ENCODE measurements at places on chromosomes 1 and 21. TPM values are rescaled to one million over a fixed set of nuclear protein-coding genes. Genes with fewer than 3 reads are reported as not detected.

DNA sequence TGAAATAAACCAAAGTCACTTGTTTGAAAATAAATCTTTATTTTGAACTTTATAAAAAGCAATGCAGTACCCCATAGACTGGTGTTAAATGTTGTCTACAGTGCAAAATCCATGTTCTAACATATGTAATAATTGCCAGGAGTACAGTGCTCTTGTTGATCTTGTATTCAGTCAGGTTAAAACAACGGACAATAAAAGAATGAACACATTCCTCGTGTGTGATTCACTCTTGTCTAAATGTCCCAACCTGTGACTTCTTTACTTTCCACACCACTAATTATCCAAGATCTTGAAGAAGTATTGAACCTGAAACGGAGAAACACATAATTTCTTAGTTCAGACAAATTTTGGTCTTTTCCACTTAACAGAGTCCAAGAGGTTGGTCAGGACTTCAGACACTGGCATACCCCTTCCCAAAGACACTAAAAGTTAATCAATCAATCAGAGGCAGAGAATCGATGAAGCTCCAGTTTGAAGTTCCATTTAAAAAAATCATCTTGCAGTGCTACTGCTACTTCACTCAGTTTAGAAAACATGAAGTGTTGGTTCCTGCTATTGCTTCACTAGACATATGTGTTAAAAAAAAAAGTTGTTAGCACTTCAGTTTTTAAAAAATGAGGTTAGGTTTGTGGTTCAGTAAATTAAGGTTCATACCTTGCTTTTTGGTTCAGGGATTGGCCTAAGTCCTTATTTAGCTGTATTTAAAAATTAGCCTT lies 26.2 kb downstream of the ATP1B1 start:
- H3K27ac ChIP-seq, result no peak overlapping the region
- DNase-seq, result no peak
- H3K27me3 ChIP-seq, result no peaks in the 10 kb centered on the region
- H3K4me3 ChIP-seq, result no peak overlapping the region
- no peaks in the 10 kb centered on the region for H3K4me1 ChIP-seq

DNA sequence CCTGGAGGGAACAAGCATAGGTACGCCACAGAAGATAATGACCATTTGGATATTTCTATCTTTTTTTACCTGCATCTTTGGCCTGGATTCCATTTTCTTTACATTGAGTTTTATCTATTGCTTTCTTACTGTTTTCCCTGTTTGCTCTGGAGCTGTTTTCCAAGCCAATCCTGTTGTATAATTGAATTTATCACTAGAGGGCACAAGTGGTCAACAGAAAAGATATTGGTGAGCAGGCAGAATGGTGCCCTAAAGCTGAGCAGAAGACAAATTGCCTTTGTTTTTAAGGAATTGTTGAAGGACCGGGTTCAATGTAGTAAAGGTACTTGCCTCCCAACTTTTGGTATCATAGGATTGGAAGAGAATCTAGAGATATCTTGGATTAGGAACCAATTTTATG lies 152.8 kb downstream of the PPP1R12B start:
- H3K36me3 ChIP-seq, result peaks cover 6% of the 10 kb centered on the region
- no peaks in the 10 kb centered on the region for H3K27me3 ChIP-seq
- DNase-seq, result peak; percentile 4
- H3K27ac ChIP-seq, result no peak overlapping the region

DNA sequence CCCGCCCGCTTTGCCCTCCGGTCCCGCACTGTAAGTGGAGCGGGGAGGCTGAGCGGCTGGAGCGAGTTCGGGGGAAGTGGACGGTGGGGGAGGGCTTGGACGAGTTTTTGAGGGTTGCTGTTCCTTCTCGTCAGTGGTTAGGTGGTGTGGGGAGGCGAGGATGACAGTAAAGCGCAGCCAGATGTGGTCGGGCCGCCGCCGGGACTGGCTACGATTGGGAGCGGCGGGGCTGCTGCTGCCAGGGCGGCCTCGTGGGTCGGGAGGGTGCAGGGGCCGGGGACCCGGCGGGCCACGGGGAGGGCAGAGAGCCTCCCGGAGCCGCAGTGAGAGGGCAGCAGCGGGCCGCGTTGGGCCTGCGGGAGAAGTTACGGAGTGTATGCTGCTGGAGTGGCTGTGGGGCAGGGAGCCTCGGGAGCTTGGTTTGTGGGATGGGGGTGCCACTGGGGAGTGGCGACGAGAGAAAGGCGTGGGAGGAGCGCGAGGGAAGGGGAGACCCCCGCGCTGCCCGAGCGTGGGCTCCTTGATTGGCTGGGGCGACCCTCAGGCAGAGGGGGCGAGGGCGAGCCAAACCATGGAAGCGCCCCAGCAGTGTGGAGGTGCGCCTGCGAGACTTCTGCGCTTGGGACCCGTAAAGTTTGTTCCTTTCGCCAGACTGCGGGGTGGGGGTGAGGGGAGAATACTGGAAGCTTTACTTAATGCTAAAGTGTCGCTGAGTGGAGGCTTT lies 2.1 kb downstream of the ADGRL2 start:
- peak overlapping the region; percentile 72 for H3K27ac ChIP-seq
- peaks cover 20% of the 10 kb centered on the region for H3K27me3 ChIP-seq
- H3K4me3 ChIP-seq, result peak overlapping the region; percentile 84
- no peaks in the 10 kb centered on the region for H3K36me3 ChIP-seq
- peaks cover 17% of the 10 kb centered on the region for H3K4me1 ChIP-seq
- DNase-seq, result no peak

DNA sequence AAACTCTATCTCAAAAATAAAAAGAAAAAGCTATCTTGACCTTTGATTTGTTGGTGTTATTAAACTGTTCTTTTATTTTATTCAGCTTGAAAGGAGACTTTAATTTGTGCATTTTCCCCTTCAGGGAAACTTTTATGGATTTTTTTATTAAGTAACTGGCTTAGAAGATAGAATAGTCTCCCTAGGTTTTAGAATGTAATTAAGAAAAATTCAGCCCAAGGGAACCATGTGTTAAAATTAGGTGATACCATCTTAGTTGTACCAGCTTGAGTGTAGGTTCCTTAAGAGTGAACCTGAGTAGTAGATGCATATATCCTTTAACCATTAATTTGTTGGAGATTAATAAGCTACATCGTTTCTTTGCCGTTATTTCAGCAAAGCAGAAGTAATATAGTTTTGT lies 11.4 kb downstream of the MAST2 start:
- H3K4me1 ChIP-seq, result no peaks in the 10 kb centered on the region
- H3K36me3 ChIP-seq, result peaks cover 11% of the 10 kb centered on the region
- H3K4me3 ChIP-seq, result no peak overlapping the region
- H3K27me3 ChIP-seq, result no peaks in the 10 kb centered on the region

DNA sequence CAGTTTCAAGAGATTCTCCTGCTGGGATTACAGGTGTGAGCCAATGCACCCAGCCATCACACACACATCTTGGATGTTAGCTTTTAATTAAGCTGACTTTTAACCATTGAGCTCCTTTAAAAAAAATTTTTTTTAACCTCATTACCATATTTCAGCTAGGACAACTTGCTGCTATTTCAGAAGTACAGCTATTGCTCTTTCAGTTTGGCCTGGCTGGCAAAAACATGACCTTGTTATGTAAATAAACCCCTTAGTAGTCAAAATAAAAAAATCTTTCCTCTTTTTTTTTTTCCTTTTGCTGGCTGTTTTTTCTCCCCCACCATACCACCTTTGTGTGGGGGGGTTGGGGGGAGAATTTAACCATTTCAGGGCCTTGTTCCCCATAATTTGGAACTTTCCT lies 49.9 kb downstream of the ZMYM1 start:
- no peak overlapping the region for H3K4me3 ChIP-seq
- H3K4me1 ChIP-seq, result no peaks in the 10 kb centered on the region
- H3K27ac ChIP-seq, result no peak overlapping the region
- H3K27me3 ChIP-seq, result no peaks in the 10 kb centered on the region
- no peaks in the 10 kb centered on the region for H3K36me3 ChIP-seq

- no peak for DNase-seq
- no peaks in the 10 kb centered on the region for H3K4me1 ChIP-seq
- H3K27me3 ChIP-seq, result no peaks in the 10 kb centered on the region
- H3K27ac ChIP-seq, result no peak overlapping the region
- H3K4me3 ChIP-seq, result no peak overlapping the region
Measured at GRCh38 chr21:35814858-35815619, 245.3 kb downstream of the SETD4 start.

GRCh38 chr1:165576536-165576935 lies 32.7 kb downstream of the LRRC52 start:
- H3K27me3 ChIP-seq, result no peaks in the 10 kb centered on the region
- no peak overlapping the region for H3K4me3 ChIP-seq
- no peak overlapping the region for H3K27ac ChIP-seq
- H3K4me1 ChIP-seq, result no peaks in the 10 kb centered on the region
- no peaks in the 10 kb centered on the region for H3K36me3 ChIP-seq
- no peak for DNase-seq

- H3K27ac ChIP-seq, result peak overlapping the region; percentile 11
- no peaks in the 10 kb centered on the region for H3K27me3 ChIP-seq
- no peak for DNase-seq
- no peaks in the 10 kb centered on the region for H3K36me3 ChIP-seq
Measured at GRCh38 chr1:232378266-232379062, 251.5 kb downstream of the SIPA1L2 start.

GRCh38 chr1:185156288-185156853 lies 382 bp downstream of the TRMT1L start:
- H3K4me1 ChIP-seq, result no peaks in the 10 kb centered on the region
- no peaks in the 10 kb centered on the region for H3K27me3 ChIP-seq
- H3K36me3 ChIP-seq, result no peaks in the 10 kb centered on the region
- peak; percentile 64 for DNase-seq
- H3K27ac ChIP-seq, result peak overlapping the region; percentile 100

GRCh38 chr1:203408486-203409481 lies 57.9 kb upstream of the FMOD start:
- peaks cover 6% of the 10 kb centered on the region for H3K4me1 ChIP-seq
- no peaks in the 10 kb centered on the region for H3K36me3 ChIP-seq

DNA sequence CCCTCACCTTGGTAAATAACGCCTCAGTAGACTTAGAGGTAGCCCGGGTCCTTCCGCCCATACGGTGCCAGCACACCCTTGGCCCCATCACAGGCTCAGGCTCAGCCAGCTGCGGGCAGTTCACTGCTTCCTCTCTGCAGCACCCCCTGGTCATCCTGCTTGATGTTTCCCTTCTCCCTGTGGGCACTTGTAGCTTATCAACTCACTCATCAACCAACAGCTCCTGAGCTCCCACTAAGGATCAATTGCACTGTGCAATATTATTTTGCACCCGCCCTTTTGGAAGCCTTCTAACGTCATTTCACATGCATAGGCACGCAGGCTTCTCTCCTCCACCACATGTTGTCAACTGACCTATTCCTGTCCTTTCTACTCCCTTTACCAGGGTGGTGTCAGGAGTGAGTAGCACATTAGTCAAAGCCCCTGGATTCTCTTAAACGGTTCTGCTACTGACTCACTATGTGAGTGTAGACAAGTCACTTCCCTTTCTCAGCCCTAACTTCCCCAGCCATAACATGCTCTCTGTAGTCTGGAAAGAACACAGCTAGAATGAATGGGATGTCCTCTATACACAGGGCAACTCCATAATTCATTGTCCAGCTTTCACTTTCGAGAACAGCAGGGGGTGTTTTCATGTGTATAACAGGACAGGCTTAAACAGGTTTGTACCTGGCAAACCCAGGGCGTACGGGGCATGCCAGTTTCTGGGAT lies 47.1 kb upstream of the IRF2BP2 start:
- no peak overlapping the region for H3K4me3 ChIP-seq
- DNase-seq, result no peak
- peaks cover 5% of the 10 kb centered on the region for H3K4me1 ChIP-seq
- no peak overlapping the region for H3K27ac ChIP-seq

DNA sequence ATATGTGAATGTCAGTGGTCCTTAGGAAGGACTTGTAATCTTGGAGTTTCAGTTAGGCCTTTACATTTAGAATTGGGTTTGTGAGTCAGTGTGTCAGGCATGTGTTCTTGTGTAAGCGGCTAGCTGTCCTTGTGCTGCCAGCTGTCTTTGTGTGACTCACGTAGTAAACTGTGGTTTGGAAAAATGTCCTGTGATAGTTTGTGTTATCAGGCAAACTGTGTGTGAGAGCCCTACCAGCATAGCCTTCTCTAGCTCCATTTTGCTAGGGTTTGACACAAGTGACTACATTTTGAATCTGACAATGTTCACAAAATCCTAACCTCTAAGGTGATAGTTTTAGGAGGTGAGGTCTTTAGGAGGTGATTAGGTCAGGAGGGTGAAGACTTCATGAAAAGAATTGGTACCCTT lies 6.9 kb upstream of the SLC35D1 start:
- DNase-seq, result no peak
- no peaks in the 10 kb centered on the region for H3K4me1 ChIP-seq
- H3K27ac ChIP-seq, result no peak overlapping the region

DNA sequence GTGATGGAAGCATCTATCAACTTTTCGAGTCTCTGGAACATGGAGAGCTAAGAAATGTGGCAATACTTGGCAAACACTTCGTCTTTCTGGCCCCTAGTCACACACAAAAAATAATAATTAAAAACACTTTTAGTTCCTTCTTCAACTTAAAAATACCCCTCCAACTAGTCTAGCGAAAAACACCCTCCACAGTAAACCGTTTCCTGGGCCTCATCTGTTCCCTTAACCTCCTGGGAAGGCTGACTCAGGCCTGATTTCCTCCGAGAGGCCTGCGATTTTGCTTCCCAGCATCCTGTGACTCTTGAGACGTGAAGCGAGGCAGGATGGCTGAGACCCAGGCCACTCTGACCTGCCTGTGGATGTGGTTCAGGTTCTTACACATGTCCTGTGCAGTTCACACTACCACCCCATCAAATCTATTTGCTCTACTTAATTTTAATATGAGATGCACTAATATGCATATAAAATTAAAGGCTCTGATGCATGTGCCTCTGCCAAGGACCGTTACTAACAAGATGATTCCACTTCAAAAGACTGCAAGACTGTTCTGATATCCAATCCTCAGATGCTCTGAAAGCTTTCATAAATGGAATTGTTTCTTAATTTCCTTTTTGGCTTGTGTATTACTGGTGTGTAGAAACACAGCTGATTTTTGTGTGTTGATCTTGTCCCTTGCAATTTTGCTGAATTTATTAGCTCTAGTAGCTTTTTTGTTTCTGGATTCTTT lies 3.5 kb downstream of the NAV1 start:
- no peak overlapping the region for H3K27ac ChIP-seq
- H3K4me1 ChIP-seq, result peaks cover 26% of the 10 kb centered on the region
- H3K36me3 ChIP-seq, result no peaks in the 10 kb centered on the region
- no peak overlapping the region for H3K4me3 ChIP-seq
- DNase-seq, result no peak

- no peak for DNase-seq
- no peaks in the 10 kb centered on the region for H3K36me3 ChIP-seq
- H3K27me3 ChIP-seq, result no peaks in the 10 kb centered on the region
- H3K4me1 ChIP-seq, result peaks cover 10% of the 10 kb centered on the region
- peak overlapping the region; percentile 100 for H3K27ac ChIP-seq
Measured at GRCh38 chr1:235329139-235329902, 951 bp downstream of the GGPS1 start.

DNA sequence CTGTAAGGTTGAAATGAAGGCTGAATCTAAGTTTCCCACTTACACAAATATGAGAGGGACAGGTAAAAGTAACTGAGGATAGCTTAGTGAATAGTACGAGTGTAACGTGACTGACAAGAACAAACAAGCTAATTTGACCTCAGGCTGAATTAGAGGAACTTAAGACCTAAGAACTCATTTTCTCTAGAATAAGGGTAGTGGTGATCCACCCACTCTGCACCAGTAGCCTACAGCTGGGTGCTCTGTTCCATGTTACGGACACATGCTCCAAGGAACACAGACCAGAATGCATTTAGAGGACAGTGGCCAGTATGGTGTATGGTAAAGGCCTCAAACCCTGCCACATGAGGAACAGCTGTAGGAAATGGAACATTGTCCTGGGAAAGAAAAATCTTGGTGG lies 14.9 kb upstream of the TMEM9 start:
- H3K36me3 ChIP-seq, result no peaks in the 10 kb centered on the region
- H3K4me3 ChIP-seq, result no peak overlapping the region
- no peak for DNase-seq
- peaks cover 9% of the 10 kb centered on the region for H3K4me1 ChIP-seq
- no peak overlapping the region for H3K27ac ChIP-seq

Gene TNFSF18
- total RNA-seq, result 1.7 TPM

Gene AADACL3
- total RNA-seq, result not detected

Gene SLAMF9
- total RNA-seq, result not detected

Gene FASLG
- total RNA-seq, result 0.20 TPM

Gene ZNF695
- 2.6 TPM for total RNA-seq

Data from spinal cord (tissue), 10 donors.